Stimulated activated CD8-positive, alpha-beta memory T cell treated with anti-CD3 and anti-CD28 coated beads, Interleukin-7, amount 100 ng/mL, for 24 hours (primary cell): ENCODE measurements at places on chromosomes 13 and 19.

GRCh38 chr13:41931337-41931736 lies 29.6 kb downstream of the VWA8 start:
- no peak for DNase-seq

DNA sequence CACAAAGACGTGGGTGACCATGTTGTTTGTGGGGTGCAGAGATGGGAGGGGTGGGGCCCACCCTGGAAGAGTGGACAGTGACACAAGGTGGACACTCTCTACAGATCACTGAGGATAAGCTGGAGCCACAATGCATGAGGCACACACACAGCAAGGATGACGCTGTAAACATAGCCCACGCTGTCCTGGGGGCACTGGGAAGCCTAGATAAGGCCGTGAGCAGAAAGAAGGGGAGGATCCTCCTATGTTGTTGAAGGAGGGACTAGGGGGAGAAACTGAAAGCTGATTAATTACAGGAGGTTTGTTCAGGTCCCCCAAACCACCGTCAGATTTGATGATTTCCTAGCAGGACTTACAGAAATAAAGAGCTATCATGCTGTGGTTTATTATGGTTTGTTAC lies 5.6 kb downstream of the KLK2 start:
- no peak for DNase-seq

DNA sequence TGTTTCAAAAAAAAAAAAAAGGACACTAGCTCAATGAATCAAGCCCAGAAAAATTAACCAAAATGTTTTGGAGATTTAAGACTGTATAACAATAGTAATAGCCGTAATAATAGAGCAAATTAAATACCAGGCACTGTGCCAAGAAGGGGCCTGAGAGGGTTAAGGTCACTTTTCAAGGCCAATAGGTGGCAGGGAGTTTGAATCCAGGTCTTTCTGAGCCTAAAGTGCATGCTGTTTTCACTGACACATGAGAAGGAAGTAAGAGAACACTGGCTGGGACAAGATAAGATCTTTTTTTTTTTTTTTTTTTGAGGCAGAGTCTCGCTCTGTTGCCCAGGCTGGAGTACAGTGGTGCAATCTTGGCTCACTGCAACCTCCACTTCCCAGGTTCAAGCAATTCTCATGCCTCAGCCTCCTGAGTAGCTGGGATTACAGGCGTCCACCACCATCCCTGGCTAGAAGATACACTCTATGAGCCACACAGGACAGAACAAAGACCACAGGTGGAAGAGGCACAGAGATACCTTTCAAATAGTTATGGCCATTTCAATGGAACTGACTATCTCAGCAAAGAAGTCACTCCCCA lies 7.7 kb downstream of the FFAR2 start:
- DNase-seq: no peak

- no peak for DNase-seq
Observed at GRCh38 chr19:11024259-11024658, 63.4 kb downstream of the SMARCA4 start.

DNA sequence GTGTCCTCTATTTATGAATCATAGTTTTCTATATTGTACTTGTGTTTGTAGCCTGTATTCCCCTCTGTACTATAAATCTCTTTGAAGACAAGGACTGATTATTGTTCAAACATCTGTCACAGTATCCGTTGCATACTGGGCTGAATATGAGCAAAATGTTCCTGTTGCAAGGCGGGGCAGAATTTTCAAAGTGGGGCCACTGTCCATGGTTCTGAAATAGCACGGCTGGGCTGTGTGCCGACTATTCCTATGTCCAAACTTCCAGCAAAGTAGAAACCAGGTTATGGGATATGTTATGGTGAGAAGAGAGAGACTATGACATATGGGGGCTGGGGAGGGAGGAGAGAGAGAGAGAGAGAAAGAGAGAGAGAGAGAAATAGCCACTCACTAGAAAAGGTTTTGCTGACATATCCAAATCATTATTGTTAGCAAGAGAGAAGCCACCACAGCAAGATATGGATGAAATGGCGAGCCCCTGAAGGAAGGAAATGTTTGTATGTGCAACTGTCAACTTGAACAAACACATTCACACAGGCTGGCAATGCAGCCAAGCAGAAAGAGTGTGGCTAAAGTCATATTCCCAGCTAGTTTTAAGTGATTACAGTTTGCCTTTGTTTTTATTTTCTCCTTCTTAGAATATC lies 107.0 kb upstream of the GPR12 start:
- DNase-seq: no peak

DNA sequence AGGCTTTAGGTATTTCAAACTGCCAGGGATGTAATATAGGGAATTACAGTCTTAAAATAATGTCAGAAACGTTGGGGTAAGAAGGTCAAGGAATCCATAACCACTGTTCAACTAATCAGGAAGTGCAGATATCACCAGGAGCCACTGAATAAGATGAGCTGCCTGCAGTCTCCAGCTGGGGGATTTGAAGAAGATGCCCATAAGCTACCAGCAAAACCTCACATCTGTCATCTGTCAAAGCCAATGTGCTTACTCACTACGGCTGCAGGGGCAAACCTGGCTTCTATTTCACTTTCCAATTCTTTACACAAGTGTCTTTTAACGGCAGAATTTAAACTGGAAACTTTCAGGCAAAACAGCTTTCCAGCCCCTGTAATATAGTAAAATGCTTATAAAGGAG lies 1410.1 kb upstream of the ATXN8OS start:
- no peak for DNase-seq

GRCh38 chr19:50686310-50687032 lies 33.1 kb downstream of the SHANK1 start:
- no peak for DNase-seq

DNA sequence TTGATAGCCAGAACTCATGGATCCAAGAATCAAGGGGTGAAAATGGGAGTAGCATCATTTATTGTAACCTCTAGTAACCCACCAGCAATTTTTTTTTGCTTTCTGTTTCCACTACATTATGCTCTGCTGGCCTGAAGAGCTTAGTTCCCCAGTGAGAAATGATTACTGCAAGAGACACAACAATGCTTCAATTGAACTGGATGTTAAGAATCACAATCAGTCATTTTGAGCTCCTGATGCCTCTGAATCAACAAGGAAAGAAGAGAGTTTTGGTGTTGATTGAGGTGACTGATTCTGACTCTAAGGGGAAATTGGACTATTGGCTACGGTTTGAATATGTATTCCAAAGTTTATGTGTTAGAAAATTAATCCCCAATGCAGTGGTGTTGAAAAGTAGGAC lies 1084.4 kb downstream of the SLITRK1 start:
- DNase-seq: no peak

- DNase-seq: no peak
Observed at GRCh38 chr13:84658491-84659358, 776.5 kb upstream of the SLITRK1 start.

- no peak for DNase-seq
Observed at GRCh38 chr19:35462476-35462953, 14.5 kb downstream of the FFAR2 start.

GRCh38 chr19:4090356-4091220 lies 23.9 kb upstream of the ZBTB7A start:
- no peak for DNase-seq

- DNase-seq: no peak
Observed at GRCh38 chr13:107275312-107275711, 707.4 kb upstream of the ARGLU1 start.

DNA sequence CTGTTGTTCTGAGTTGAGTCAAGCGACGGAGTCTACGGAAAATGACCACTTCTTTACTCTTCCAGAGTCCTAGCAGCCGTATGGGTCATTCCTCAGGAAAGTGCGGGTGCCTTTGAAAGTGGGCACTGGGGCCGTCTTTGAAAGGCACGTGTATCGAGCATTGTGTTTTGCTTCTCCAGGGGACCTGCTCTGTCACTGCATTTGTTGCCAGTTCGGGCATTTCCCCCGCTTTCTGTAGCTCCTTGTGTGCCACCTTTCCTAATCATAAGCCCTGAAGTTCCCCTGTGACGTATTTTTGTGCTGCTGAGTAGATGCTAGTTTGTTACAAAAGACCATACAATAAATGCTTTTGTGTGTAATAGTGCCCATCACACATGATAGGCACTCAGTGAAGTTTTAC lies 24.4 kb downstream of the SPATA13 start:
- DNase-seq: no peak

DNA sequence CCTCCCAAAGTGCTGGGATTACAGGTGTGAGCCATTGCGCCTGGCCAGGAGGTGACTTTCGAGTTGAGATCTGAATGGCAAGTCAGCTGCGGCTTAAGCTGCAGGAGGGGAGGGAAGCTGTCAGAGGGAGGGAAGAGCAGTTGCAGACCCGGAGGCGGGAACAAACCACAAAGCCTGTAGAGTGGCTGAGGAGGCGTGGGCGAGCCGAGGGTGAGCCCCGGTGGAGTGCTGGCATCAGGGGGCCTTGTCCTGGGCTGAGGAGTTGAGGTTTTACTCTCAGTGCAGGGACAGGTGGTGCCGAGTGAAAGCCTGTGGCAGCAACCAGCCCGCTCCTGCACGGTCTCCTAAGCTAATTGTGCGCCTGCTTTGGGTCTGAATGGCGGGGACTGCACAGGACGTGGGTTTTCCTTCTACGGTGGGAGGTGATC lies 24.2 kb downstream of the PPP1R37 start:
- DNase-seq: peak; percentile 38
